AG04449 (cell line): ENCODE measurements at places on chromosomes 2 and 18.

- DNase-seq, result no peak
Observed at GRCh38 chr2:127347734-127348392, 39.9 kb downstream of the MAP3K2 start.

- DNase-seq, result no peak
Observed at GRCh38 chr2:75517547-75518230, 43.0 kb downstream of the EVA1A start.

- no peak for DNase-seq
Observed at GRCh38 chr2:37653093-37653492, 18.3 kb downstream of the CDC42EP3 start.

DNA sequence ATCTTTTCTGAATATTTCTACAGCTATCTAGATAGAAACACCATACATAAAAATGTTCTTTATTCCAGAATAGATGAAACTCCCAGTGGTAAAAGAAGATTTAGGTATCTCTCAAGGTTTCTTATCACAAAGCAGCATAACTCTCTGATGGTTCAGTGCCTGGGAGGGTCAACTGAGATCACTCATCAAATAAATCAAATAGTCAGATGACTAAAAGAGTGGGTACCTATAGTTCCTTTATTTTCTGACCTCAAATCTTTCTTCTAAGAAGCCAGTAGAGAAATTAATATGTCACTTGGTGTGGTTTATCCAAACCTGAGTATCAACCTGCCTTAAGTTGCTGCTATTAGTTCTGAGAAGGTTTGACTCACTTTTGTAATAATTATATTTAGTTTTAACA lies 120.9 kb downstream of the TMEFF2 start:
- DNase-seq, result no peak

GRCh38 chr18:48927286-48928080 lies 23.3 kb downstream of the SMAD7 start:
- no peak for DNase-seq

GRCh38 chr18:54900290-54900689 lies 59.0 kb downstream of the CCDC68 start:
- no peak for DNase-seq

DNA sequence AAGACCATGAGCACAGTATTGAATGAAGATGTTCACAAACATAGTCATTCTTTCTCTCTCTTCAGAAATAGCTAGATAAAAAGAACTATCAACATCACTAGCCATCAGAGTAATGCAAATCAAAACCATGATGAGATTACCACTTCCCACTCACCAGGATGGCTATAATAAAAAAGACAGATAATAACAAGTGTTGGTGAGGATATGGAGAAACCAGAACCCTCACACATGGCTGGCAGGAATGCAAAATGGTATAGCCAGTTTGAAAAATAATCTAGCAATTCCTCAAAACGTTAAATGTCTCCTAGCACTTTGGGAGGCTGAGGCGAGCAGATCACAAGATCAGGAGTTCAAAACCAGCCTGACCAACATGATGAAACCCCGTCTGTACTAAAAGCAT lies 31.3 kb upstream of the PPP1CB start:
- no peak for DNase-seq

DNA sequence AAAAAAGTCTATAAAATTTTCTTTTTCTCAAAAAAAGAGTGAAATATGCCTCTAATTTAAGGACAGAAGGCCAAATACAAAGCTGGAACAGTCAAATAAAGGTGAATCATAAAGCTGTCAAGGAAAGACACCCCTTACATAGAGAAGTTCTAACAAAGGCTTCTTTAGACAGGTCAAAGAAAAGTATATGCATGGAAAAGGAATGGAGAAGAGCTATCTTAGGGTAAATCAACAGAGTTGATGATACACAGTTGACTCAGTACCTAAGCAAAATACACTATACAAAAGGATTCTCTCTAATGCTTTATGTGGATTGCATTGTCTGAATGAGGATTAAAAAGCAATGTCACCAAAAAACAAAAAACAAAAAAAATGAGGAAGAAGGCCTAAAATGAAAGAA lies 214.8 kb downstream of the TXNL1 start:
- DNase-seq, result no peak

GRCh38 chr2:16623031-16623430 lies 42.6 kb downstream of the CYRIA start:
- no peak for DNase-seq

- DNase-seq, result no peak
Observed at GRCh38 chr2:4502230-4502843, 799.0 kb downstream of the DCDC2C start.

DNA sequence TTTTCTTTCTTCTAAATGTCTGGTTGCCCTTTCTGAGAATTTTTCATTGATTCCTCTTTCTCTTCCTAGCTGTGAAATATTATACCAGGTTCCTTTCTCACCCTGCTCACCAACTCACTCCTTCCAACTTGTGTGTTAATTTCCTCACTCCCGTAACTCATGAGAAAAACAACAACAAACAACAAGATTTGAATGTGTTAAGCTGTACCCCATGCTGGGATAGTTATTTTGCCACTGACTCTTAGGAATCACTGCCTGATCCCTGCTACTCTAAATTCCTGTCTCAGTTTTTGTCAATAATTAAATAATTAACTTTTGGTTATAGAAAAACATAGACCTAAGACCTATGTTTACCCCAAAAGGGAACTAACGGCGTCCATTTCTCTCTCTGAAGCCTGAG lies 242.7 kb downstream of the DPP10 start:
- no peak for DNase-seq

DNA sequence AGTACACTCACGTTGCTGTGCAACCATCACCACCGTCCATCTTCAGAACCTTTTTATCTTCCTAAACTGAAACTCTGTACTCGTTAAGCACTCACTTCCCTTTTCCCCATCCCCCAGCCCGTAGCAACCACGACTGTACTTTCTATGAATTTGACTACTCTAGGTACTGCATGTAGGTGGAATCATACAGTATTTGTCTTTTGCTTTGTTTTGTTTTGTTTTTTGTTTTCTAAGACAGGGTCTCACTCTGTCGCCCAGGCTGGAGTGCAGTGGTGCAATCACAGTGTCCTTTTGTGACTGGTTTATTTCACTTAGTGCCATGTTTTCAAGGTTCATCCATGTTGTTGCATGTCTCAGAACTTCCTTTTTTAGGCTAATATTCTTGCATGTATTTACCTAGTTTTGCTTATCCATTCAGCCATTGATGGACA lies 7.0 kb upstream of the TYMS start:
- DNase-seq, result no peak

- DNase-seq, result no peak
Observed at GRCh38 chr2:30741576-30741975, 65.7 kb downstream of the CAPN13 start.
